ENCODE measurements at places on chromosomes 6 and 20.

DNA sequence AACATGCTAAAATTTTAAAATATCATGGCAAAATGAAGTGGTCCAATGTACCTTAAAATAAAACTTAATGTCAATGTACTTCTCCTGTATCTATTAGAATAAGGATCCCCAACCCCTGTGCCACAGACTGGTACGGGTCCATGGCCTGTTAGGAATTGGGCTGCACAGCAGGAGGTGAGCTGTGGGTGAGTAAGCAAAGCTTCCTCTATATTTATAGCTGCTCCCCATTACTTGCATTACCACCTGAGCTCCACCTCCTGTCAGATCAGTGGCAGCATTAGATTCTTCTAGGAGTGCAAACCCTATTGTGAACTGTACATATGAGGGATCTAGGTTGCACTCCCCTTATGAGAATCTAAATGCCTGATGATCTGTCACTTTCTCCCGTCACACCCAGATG, 86.0 kb downstream of the SLC16A10 start:
- no peak for DNase-seq

DNA sequence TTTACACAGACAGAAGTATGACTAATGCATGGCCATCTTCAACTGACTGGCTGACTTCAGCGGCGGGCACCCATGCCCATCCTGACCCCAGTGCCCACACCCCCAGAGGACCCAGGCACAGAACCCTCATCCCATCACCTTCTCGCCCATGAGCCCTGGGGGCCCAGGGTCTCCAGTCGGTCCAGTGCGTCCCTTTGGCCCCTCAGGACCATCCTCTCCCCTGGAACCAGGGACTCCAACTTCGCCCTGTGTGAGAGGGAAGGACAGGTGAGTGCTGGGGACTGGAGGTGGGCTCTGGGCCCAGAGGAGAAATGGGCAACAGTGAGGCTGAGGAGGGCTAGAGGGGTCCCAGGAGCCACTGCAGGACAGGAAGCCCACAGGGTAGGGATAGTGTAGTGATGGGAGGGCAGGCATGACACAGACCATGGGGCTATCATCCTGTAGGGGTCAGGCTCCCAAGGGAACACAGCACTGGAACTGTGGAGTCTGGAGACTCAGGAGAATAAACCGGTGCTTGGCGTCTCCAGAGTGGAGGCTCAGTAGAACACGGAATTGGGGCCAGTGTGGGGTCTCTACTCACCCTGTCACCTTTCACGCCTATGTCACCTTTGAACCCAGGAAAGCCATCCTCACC, 16.7 kb downstream of the COL11A2 start:
- DNase-seq = no peak

GRCh38 chr20:46631874-46632446, 19.3 kb downstream of the SLC13A3 start:
- DNase-seq = no peak

GRCh38 chr20:32271620-32272019, 5.8 kb upstream of the KIF3B start:
- DNase-seq = no peak

DNA sequence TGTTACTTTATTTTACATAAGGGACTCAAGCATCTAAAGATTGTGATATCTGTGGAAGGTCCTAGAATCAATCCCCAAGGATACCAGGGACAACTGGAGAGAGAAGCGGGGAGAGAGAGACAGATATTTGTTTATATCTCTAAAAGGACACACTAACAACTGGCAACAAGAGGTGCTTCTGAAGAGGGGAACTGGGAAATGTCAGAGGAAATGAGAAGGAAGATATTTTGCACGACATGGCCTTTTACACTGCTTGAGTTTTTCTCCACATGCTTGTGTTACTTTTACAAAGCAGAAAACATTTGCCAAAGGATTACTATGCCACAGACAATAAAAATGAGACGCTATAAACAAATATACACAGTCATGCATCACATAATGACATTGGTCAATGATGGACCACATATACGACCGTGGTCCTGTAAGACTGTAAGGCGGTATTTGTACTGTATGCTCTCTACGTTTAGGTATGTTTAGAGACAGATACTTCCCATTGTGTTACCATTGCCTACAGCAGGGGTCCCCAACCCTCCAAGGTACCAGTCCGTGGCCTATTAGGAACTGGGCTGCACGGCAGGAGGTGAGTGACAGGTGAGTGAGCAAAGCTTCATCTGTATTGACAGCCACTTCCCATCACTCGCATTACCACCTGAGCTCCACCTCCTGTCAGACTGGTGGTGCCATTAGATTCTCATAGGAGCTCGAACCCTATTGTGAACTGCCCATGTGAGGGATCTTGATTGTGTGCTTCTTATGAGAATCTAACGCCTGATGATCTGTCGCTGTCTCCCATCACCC, 64.6 kb upstream of the PTPN1 start:
- DNase-seq = no peak

Data from NCI-H1048 (cell line).